HT-29 (cell line): ENCODE measurements at places on chromosomes 2 and 18. TPM values are rescaled to one million over a fixed set of nuclear protein-coding genes. Genes with fewer than 3 reads are reported as not detected.
A peak's percentile ranks its signal among the peaks of the same experiment; 100 is the strongest.

Gene CFAP53
- not detected in 2 replicates for total RNA-seq

Gene CNDP1
- total RNA-seq: not detected in 2 replicates

DNA sequence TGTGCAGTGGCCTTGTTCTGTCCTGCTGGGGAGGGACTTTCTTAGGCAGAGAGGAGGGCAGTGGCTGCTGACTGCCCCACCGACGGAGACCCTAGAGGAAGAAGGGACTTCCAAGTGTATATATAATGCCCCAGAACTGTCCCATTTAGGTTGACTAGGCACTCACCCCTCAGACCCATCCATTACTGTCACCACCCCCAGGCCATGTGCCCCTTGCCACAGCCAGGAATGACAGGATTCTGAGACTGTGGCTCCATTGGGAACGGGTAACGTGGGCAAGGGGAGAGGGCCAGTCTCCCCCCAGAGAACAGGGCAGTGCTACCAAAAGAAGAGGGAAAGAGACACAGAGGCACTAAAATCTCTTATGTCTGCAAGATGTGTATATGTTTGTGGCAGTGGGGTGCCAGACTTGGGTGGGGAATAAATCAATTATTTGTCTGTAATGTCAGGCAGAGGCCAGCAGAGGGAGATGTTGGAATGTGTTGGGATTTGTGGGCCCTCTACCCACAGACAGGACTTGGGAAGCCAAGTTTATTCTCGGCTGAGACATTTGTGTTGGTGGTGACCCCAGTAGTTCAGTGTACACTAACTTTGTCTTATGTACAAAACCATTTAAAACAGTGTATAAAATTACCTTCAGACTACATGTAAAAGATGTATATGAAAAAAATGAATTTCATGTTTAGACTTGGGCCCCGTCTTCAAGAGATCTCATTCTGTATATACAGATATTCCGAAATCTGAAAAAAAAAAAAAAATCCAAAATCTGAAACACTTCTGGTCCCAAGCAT lies 24.0 kb upstream of the TMEM37 start:
- peak; percentile 84 for DNase-seq

DNA sequence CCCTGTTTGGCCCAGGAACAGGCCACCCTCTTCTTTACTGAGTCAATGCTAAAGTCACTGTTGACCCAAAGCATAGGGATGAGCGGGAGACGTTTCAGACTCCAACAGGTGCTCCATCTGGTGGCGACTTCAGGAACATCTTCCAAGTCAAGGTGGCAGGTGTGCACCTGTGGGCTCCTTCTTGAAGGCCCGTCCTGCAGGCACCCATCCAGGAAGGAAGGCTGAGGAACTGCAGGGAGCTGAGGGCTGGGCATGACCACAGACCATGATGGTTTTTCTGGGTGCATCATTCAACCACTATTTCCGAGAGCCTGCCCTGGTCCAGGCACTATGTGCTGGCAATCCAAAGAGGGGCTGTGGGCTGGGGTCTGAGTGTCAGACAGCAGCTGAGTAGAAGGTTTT lies 142.8 kb downstream of the NDUFA10 start:
- peak; percentile 87 for DNase-seq

DNA sequence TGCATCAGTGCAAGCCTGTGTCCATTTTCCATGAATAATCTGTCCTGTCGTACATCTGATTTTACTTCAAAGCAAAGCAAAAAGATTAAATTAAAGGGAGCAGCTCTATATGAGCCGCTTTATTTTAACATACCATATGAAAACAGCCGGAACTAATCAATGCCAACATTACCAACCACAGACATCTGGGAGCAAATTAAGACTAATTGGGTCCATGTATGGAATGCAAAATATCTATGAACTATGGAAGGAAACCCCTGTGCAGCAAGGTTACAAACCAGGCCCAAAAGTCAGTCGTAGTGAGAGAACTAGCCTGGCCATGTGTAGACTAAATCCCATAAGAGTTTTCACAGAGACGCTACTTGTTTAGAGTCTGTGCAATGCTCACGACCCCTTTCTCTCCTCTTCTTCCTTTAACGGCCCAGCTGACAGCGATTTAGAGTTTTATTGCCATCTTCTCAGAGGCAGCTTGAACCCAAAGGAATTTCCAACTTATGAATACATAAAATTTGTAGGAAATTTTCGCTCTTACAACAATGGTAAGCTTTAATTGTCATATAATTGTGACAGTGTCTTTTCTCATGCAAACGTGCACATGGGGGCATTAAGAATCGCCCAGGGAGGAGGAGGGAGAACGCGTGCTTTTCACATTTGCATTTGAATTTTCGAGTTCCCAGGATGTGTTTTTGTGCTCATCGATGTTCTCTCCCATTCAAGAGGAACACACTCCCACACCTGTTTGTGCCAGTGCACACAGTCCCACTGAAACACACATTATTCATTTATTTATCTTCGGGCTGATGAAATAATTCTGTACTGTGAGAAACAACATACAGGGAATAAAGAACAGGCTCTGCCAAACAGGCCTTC lies 52.9 kb upstream of the RPL31 start:
- DNase-seq: no peak
